Activated CD8-positive, alpha-beta memory T cell treated with anti-CD3 and anti-CD28 coated beads for 1 hour (primary cell): ENCODE measurements at places on chromosomes 5 and 9.

DNA sequence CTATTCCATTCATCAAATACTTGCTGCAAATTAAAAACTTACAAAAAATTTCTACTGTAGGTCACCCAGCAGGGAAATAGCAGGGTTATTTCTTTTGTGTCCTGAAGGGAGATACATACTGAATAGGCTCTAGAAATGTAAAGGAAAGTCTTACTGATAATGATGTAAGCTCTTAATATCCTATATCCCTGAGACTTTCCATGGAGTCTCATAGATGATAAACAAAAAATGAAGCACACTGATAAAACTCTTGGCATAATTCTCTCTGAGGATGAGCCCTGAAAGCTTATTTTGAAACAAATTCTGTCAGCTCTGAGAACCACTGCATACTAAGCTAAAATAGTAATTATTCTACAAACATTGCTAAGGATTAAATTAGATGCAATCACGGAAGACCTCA lies 819.6 kb upstream of the PTPRD start:
- no peak for DNase-seq

- no peak for DNase-seq
These were observed 54.2 kb upstream of the NCS1 start for GRCh38 chr9:130117816-130118632.

GRCh38 chr9:109474170-109474569 lies 23.9 kb downstream of the PTPN3 start:
- DNase-seq: no peak

- DNase-seq: no peak
These were observed 82.3 kb downstream of the CRB2 start for GRCh38 chr9:123438321-123438720.

DNA sequence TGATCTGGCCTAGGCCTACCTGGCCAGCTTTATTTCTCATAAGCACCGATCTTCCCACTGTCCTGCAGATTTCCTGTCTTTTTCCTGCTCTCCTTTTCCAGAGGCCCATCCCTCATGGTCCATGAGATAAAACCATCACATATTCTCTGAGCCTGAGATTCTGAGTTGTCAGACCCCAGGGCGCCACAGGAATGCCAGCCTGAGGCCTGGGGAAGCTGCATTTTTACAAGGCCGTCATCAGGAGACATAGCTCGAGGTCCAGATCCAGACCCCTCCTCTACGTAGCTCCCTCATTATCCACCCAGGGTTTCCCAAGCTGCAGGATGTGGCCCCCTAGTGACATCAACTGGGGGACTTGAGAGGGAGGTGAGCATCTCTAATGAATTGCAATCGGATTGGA lies 204.3 kb downstream of the ATPSCKMT start:
- no peak for DNase-seq

- no peak for DNase-seq
These were observed 649.8 kb downstream of the CETN3 start for GRCh38 chr5:89759802-89760201.

DNA sequence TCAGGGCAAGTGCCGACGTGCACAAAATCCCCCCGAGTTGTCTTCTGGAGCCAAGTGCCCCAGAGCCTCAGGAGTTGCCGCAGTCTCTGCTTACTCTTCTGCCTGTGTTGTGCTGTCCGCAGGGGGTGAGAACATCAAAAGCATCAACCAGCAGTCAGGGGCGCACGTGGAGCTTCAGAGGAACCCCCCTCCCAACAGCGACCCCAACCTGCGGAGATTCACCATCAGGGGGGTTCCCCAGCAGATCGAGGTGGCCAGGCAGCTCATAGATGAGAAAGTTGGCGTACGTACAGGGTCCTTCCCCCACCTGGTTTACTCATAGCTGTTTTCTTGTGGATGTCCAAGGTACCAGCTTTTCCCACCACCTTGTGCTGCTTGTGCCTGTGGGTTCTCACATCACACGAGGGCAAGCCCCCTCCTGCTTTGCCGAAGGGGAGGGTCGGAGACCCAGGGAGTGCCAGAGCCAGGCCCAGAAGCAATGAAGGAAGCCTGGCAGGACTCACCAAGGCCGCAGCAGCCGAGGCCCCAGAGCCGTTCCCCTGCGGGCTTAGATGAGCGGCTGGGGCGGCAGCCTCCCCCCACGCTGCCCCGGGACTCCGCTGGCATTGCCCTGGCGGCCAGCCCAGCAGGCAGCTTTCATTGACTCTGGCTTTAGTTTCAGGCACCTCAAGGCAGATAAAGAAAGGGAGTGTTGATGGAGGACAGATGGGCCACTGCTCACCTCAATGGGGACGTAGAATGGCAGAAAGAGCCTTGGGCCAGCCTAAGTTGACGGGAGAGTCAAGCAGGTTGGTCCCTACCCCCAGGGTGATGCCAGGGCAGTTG lies 33.7 kb upstream of the PRDM12 start:
- no peak for DNase-seq

DNA sequence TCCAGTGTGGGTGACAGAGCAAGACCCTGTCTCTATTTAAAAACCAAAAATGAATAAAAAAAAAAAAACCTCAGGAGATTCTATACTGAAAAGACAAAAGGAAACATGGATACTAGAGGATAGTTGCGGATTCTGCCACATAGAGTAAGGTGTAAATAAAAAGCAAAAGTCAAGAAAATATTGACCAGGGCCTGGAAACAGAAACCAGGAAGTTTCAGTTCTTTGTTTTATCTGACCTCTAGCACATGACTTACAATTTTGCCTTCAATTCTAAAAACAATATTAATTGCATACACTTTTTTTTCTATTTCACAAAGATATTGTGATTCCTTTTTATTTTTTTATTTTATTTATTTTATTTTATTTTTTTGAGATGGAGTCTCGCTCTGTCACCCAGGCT lies 96.2 kb upstream of the NMUR2 start:
- no peak for DNase-seq

GRCh38 chr5:39485079-39485478 lies 60.3 kb upstream of the DAB2 start:
- no peak for DNase-seq
